ENCODE measurements at places on chromosomes 2 and 18.

GRCh38 chr2:6072276-6072675 is 380.1 kb downstream of the SOX11 start:
- DNase-seq, result no peak

- no peak for DNase-seq
These were observed 171.9 kb upstream of the CNTNAP5 start for GRCh38 chr2:123853161-123853560.

- DNase-seq, result no peak
These were observed 58.7 kb downstream of the ABCG8 start for GRCh38 chr2:43897492-43897891.

GRCh38 chr2:195044801-195045200 is 612.2 kb upstream of the SLC39A10 start:
- DNase-seq, result no peak

- no peak for DNase-seq
These were observed 128.3 kb upstream of the LYPD1 start for GRCh38 chr2:132798341-132798740.
